ENCODE measurements at places on chromosomes 3 and 15. TPM values are rescaled to one million over a fixed set of nuclear protein-coding genes. Genes with fewer than 3 reads are reported as not detected.
A peak's percentile ranks its signal among the peaks of the same experiment; 100 is the strongest.

DNA sequence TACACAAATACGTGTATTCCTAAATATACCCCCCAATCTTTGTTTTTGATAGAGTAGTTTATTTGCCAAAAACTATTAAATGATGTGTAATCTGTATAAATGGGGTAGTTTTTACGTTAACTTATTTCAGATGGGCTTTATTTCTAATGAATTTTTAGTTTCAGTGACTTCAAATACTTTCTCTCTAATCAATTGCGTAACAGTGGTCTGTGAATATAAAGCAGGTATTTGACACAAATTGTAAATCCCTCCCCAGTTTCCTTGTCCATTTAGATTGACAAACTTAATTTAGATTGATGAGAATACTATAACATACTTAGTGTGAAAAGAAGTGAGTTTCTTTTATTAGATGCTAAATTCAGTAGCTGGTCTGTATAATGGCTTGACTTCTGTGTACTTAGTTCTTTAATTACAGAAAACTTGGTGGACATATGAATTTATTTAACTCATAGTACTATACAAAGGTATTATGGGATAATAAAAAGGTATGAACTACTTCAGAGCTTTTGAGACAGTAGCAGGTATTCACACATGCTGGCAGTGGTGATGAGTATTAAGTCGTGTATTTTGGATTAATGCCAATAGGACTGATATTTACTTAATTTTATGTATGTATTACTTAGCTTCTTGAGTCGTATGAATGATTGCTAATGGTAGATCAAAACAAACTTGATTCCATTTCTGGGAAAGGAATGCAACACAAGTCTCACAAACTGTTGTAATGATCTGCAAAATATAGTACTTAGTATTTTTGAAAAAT is 81.6 kb downstream of the STT3B start:
- no peaks in the 10 kb centered on the region for H3K27me3 ChIP-seq
- peaks cover 88% of the 10 kb centered on the region for H3K36me3 ChIP-seq
- H3K4me3 ChIP-seq: no peak overlapping the region
- no peak for DNase-seq
- H3K4me1 ChIP-seq: no peaks in the 10 kb centered on the region

DNA sequence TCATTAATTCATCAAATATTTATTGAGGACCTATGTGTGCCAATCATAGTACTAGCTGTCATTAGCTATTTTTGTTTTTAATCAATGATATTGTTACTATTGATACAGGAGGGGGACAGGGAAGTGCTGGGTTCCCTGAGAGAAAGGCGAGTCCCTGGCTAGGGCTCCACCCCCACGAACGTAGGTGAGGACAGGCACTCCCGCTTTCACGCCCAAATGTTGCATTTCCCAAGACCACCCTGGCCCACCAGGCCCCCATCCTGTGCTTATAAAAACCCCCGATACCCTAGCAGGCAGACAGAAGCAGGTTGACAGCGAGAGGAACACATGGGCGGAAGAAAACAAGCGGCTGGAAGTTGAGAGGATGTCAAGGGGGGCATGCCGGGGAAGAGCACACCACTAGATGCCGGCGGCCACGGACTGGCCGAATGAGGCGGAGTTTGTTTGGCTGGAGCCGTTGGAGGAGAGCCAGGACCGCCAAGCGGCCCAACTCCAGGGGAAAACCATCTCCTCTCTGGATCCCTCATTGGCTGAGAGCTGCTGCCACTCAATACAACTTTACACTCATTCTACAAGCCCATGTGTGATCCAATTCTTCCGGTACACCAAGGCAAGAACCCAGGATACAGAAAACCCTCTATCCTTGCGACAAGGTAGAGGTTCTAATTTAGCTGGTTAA is 798.7 kb upstream of the SEMA6D start:
- peak; percentile 44 for DNase-seq
- H3K27ac ChIP-seq: no peak overlapping the region
- no peaks in the 10 kb centered on the region for H3K36me3 ChIP-seq
- H3K27me3 ChIP-seq: peaks cover 25% of the 10 kb centered on the region
- H3K4me3 ChIP-seq: no peak overlapping the region

Gene EPHA3
- 0.15 TPM for total RNA-seq

- H3K27me3 ChIP-seq: no peaks in the 10 kb centered on the region
- no peak overlapping the region for H3K27ac ChIP-seq
- no peak overlapping the region for H3K4me3 ChIP-seq
Measured at GRCh38 chr3:148230473-148230872, 467.2 kb upstream of the AGTR1 start.

Gene FBXO40
- total RNA-seq: not detected

DNA sequence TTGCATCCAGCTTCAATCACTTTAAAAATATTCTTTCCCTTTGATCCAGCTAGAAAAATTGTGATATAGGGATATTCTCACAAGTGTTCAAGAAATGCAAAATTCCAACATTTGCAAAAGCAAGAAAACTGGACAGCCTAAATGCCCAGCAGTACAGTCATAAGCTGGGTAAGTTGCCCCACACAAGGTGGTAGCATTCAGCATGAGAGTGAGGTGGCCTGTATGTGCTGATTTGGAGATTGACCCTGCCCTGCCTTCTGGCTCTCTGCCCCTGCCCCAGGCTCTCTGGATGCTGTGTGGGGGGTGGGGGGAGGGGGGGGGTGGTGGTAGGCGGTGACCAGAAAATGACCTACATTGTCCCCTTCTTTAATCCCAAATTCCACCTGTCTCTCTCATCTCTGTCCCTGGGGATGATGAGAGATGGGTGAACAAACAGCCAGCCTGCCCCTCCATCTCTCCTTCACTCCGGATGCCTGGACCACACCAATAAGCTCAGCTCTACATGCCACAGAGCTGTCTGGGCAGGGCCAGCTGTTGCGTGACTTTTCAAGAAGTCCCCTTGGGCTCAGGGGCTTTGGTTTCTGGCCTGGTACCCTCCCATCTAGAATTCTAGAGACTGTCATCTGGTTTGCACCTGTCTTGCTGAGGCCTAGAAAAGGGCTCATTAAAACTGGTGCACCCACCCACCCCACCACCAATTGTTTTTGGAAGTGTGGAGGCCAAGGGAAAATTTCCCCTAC is 42.2 kb downstream of the SLC28A1 start:
- no peaks in the 10 kb centered on the region for H3K27me3 ChIP-seq
- no peak overlapping the region for H3K27ac ChIP-seq
- no peak overlapping the region for H3K4me3 ChIP-seq
- peaks cover 2% of the 10 kb centered on the region for H3K4me1 ChIP-seq
- H3K36me3 ChIP-seq: no peaks in the 10 kb centered on the region

- no peaks in the 10 kb centered on the region for H3K27me3 ChIP-seq
- H3K36me3 ChIP-seq: no peaks in the 10 kb centered on the region
- H3K4me1 ChIP-seq: no peaks in the 10 kb centered on the region
- no peak overlapping the region for H3K4me3 ChIP-seq
Measured at GRCh38 chr3:38086496-38086895, 47.5 kb downstream of the DLEC1 start.

Gene RAB7A
- total RNA-seq: 206 TPM

- peak; percentile 65 for DNase-seq
- no peaks in the 10 kb centered on the region for H3K36me3 ChIP-seq
- no peak overlapping the region for H3K4me3 ChIP-seq
- no peak overlapping the region for H3K27ac ChIP-seq
- H3K4me1 ChIP-seq: no peaks in the 10 kb centered on the region
Measured at GRCh38 chr15:60212536-60212935, 185.2 kb downstream of the ANXA2 start.

DNA sequence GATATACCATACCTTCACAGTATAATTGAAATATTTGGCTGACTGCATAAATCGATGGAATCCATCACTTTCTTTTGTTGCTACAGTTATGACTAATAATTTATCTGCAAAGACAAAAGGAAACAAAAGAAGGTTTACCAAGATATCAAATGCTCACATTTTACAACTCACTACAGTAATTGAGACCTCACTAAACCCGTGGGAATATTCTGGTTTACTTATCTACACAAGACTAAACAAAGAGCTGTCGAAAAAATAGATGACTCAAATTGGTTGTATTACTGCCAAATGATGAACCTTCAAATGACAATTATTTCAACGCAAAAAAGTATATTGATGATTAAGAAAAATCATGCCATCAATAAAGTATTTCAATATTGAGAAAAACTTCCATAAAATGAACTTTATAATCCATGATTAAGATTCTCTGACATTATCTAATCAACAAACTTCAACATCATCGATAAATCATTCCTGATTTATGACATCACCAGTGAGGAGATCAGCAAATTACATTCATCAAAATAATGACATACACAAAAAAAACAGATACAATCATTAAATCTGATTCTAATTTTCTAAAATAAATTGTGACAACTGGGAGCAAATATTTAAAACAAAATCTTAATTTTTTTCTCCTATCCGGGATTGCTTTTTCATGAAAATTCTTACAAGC is 36.7 kb downstream of the PLOD2 start:
- peaks cover 21% of the 10 kb centered on the region for H3K36me3 ChIP-seq
- H3K4me1 ChIP-seq: no peaks in the 10 kb centered on the region
- no peak overlapping the region for H3K27ac ChIP-seq
- no peak overlapping the region for H3K4me3 ChIP-seq
- H3K27me3 ChIP-seq: no peaks in the 10 kb centered on the region
- DNase-seq: no peak

Gene GRK7
- not detected for total RNA-seq

DNA sequence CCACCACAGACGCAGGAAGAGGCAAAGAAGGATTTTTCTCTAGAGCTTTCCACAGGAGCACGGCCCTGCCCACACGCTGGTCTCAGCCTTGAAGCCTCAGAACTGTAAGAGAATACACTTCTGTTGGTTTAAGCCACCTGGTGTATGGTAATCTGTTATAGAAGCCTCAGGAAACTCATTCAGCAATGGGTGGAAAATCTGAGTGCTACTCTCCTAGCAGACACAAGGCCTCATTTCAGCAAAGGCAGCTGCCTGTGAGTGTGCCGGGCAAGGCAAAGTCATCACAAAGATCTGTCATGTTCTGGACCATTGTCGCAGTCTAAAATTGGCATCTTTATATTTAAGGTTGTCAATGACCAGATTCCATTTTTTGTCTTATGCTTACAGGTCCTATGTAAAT is 31.0 kb downstream of the ATP10A start:
- no peak for DNase-seq
- no peak overlapping the region for H3K27ac ChIP-seq
- no peaks in the 10 kb centered on the region for H3K27me3 ChIP-seq
- H3K36me3 ChIP-seq: no peaks in the 10 kb centered on the region
- H3K4me3 ChIP-seq: no peak overlapping the region

DNA sequence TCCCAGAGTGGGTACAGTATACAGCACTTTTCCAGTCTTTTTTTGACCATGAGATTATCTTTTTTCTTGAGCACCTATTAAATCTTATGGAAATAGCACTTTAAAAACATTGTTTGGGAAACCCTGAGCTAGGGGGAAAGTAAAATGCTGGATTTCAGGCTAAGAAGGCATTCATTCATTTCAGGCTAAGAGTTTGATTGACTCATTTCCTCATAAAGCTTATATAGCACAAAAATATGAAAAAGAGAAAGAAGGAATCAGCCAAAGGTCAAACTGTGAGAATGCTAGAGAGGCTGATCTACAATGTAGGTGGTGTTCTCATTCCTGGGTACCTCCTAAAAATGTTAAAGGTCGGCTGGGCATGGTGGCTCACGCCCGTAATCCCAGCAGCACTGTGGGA is 10.5 kb downstream of the TTC23 start:
- H3K4me3 ChIP-seq: no peak overlapping the region
- no peaks in the 10 kb centered on the region for H3K4me1 ChIP-seq
- H3K27me3 ChIP-seq: no peaks in the 10 kb centered on the region
- H3K27ac ChIP-seq: no peak overlapping the region

- DNase-seq: no peak
- H3K27me3 ChIP-seq: peaks cover 28% of the 10 kb centered on the region
- no peak overlapping the region for H3K27ac ChIP-seq
- no peaks in the 10 kb centered on the region for H3K36me3 ChIP-seq
- H3K4me1 ChIP-seq: no peaks in the 10 kb centered on the region
- no peak overlapping the region for H3K4me3 ChIP-seq
Measured at GRCh38 chr3:160232014-160232413, 6.8 kb downstream of the C3orf80 start.

GRCh38 chr15:82549199-82549665 is 9.0 kb upstream of the RPS17 start:
- DNase-seq: no peak
- no peaks in the 10 kb centered on the region for H3K27me3 ChIP-seq
- H3K36me3 ChIP-seq: no peaks in the 10 kb centered on the region
- no peaks in the 10 kb centered on the region for H3K4me1 ChIP-seq

Gene BCHE
- 0.69 TPM for total RNA-seq

- H3K27me3 ChIP-seq: no peaks in the 10 kb centered on the region
- no peak for DNase-seq
- no peaks in the 10 kb centered on the region for H3K36me3 ChIP-seq
- H3K4me3 ChIP-seq: no peak overlapping the region
- H3K27ac ChIP-seq: no peak overlapping the region
Measured at GRCh38 chr15:64001148-64001547, 45.1 kb downstream of the DAPK2 start.

Gene SEMA5B
- 68.4 TPM for total RNA-seq

Gene SEC61A1
- total RNA-seq: 178 TPM

DNA sequence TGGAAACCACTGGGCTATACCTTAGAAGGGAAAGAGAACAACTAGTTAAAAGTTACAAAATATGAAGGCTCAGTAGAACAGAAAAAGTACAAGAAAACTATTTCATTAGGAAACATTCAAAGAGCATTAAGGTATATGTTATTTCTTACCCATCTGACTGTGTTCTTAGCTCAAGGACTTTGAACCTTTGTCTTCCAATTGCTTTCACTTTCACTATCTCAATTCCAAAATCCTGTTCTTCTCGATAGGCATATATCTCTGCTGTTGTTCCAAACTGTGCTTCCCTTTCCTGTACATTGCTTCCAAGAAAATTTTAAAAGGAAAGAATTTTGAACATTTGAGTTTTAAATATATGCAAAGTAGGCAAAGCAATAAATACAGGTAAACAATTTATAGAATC is 6.9 kb downstream of the CRBN start:
- no peaks in the 10 kb centered on the region for H3K4me1 ChIP-seq
- H3K4me3 ChIP-seq: no peak overlapping the region
- H3K27ac ChIP-seq: no peak overlapping the region

DNA sequence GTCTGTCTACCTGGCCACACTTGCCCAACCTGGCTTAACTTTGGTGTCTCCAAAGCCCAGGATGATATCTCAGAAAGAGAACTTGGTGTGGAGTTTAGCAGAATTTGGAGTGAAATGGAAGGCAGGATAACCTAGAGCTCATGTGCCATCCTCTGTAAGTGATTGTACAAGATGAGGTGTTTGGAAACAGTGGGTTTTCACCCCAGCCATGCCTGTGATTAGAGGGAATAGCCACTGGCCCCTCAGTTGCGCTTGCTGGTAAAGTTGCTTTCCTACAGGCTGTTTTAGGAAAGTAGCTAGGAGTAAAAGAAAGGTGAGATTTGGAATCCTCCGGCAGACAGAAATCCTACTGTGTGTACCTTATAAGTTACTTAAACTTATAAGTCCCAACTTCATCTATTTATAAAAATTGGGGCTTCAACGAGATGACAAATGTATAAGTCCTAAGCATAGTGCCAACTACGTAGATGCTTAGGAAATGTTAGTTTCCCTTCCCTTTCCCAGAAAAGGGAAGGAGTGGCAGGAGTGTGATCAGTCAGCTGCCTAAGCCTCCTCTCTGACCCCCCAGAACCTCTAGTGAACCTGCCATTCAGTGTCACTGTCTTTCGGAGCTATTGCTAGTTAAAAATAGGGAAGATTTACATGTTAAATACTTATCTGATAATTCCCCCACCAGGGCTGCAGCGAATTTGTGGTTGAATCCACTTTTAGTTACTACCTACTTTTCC is 13.4 kb upstream of the BMF start:
- H3K4me3 ChIP-seq: no peak overlapping the region
- peak; percentile 26 for DNase-seq
- no peak overlapping the region for H3K27ac ChIP-seq
- H3K27me3 ChIP-seq: peaks cover 5% of the 10 kb centered on the region
- H3K4me1 ChIP-seq: no peaks in the 10 kb centered on the region
